ENCODE measurements at places on chromosomes 2 and 18.

- no peak for DNase-seq
Measured at GRCh38 chr18:8977701-8978100, 124.8 kb upstream of the NDUFV2 start.

DNA sequence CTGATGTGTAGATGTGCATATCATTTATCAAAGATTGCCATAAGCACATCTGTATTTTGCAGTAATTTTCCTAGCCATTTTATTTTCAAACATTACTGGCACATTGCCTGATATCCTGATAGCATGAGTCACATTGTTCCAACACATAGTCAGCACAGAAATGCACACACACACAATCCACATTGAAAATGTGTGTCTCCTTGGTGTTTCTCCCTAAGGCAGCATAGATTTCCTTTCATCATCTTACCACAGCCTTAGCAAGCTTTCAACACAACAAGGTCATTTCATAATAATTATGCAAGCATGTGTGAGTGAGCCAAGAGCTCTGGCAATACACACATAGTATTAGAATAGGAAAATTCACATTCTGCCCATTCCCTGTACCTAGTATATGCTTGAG is 245.4 kb upstream of the MEIS1 start:
- no peak for DNase-seq

DNA sequence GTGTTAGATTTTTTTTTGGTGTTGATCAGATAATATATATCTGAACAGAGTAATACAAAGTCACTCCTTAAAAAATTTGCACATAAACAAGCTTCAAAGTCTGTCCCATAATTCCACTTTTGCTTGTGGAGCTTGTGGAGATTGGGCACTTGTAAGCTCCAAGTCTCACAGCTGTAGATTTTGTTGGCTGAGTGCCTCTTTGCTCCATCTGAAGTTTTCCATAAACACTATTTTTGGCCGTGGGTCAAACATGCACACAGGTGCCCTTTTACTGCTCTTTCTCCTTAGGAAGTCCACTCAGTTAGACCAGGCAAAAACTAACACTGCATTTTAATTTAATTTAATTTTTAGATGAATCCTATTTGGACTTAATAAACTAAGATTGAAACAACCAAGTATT is 3.6 kb upstream of the KCNJ13 start:
- no peak for DNase-seq

DNA sequence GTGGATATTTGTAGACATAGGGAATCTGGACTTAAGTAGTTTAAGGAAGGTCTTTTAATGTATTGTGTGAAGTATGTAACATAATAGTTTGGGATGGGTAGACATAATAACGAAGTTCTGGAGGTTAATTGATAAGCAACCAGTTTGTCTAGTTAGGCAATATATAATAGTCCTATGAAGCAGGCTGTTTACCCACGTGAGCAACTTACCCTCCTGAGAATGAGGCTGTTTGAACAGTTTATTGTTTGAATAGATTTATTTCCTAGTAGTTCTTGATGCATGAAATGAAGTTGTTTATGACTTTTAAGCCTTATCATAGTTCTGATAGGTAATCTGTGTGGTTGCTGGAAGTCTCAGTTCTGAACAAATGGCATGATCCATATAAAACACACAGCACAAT is 361.5 kb downstream of the GALNT13 start:
- DNase-seq = no peak

DNA sequence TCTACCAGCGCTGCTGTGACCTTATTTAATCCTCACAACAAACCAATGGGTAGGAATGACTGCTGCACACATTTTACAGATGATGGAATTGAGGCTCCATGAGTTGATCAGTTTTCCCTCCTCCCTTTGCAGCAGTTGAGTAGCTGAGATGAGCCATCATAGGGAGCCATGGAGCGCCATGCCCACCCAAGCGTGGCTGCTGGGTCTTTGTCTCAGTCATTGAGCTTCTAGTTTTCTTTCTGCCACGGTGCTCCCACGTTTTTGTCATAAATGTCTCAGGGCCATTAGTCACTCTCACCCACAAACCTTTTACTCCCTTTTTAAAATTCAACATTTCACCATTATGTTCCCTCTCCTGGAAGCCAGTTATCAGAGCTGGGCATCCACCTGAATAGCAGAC is 45.8 kb downstream of the TMEM17 start:
- DNase-seq = no peak

- no peak for DNase-seq
Measured at GRCh38 chr2:163625632-163626031, 110.2 kb downstream of the FIGN start.

DNA sequence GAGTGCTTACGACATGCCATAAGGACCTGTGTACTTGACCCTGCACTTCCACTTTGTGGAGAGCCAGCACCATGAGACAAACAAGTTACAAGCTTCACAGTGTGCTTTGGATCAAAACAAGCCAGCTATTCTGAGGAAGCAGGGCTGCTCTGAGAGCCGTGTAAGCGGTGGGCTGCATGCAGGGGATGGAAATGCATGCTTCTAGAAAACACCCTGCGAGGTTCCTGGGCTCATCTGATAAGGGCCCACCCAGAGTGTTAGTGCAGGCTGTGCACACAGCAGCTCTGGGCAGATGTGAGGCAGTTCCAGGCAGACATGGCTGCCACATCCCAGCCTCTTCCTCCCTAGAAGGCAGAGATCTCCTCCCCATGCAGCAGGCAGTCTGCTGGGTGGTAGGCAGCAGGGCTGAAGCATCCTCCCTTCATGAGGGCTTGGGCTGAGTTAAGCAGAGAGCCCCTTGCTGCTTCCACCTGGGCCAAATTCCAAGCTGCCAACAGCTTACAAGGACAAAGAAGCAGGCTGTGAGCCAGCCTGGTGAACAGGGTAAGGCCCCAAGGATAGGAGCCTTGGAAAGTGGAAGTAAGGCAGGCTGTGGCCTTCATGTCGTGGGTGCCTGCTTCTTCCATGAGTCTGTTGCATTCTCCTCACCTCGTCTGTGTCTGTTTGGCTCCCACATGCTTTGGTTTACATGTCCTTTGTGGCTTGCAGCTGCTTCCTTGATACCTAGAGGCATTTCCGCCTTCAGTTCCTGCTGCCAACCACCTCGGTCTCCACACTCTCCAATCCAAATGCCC is 7.7 kb downstream of the PSD4 start:
- DNase-seq = no peak

All from amniotic stem cell (primary cell).